AG04450 (cell line): ENCODE measurements at places on chromosomes 5 and 9.

- no peak for DNase-seq
These were observed 38.4 kb downstream of the NMUR2 start for GRCh38 chr5:152366716-152367115.

- no peak for DNase-seq
These were observed 424 bp downstream of the HNRNPA0 start for GRCh38 chr5:137753691-137754187.

DNA sequence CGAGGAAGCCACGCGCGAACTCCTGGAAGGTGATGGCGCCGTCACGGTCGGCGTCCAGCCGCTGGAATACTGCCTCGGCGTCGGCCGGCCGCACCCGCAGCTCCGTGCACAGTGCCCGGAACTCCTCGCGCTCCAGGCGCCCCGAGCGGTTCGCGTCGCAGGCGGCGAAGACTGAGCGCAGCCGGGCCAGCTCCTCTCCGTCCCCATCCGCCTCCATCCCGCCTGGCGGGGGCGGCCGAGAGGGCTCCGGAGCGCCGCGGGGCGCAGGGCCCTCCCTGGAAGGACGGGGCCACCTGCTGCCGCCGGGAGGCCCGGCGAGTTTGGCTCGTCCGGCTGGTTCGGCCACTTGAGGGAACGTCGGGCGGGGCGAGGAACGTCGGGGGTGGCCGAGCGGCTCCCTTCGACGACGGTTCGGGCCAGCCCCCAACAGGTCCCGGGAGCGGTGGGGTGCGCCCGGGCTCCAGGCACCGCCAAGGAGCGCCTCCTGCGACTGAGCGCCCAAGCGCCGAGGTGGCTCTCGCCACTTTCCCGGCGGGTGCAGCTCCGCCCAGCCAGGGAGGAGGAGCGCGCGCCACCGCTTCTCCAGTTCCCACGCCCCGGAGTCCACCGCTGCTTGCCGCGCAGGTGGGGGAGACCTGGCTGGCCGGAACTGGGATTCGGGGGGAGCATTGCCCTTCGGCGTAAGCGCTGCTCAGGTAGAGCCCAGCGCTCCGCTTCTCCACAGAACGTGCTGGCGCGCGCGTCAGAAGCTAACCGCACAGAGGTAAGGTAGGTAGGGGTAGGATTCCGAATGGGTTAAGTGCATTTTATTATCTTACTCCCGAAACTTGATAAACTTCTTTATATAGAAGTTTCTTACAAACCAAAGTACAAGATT is at the start of gene RASEF:
TSS of gene RASEF (minus strand) at position 492 of the 877 bp plus-strand sequence. CDS start at position 217, 275 bp downstream.
- no peak for DNase-seq

DNA sequence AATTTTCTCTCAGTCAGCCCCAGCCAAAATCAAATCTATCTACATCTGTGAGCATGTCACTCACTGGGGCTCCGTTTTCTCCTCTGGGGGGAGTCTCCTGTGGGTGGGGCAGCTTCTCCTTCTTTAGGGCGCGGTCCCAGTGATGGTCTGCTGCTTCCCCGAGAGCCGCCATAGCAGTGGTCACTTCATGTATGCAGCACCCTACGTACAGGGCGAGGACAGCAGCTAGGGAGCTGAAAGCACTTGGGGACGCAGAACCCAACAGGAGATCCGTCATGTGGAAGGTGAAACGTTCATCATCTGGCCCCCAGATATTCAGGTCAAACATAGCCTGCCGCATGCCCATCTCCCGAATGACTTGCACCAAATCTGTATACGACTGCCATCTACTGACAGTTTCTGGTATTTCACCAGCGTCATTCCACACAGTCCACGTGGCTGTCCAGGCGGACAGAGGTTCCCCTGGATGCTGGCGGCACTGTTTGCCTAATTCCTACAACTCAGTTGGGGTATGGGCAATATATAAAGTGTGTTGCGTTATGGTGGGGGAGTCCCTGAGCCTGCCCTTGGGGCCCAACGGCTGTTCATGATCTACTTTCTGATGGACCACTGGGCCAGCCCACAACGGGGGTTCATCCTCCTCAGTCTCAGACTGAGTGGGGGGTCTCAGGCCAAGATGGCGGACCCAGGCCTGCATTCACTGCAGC is 795.0 kb downstream of the EFNA5 start:
- DNase-seq: no peak

- DNase-seq: no peak
These were observed 3.4 kb downstream of the EPB41L4B start for GRCh38 chr9:109317311-109317978.

GRCh38 chr9:129675620-129676019 is 10.2 kb downstream of the PRRX2 start:
- no peak for DNase-seq

- DNase-seq: no peak
These were observed 439.5 kb downstream of the ACTL7B start for GRCh38 chr9:108416324-108416723.

DNA sequence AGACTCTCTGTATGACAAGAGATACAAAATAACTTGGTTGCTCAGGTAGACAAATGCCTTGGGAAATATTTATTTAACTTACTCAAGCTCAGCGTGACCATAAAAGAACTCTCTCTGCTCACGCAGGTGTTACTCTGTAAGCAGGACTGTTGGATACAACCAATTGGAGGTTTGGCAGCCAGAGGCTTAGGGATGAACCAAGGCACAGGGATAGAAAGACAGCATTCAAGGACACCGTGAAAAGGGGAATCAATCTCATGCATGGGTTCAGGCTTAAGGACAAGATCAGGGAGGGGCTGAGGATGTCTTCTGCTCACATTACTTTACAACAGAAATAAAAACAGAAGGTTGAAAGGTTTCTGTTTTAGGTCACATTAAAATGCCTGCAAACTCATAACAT is 389.0 kb upstream of the BRINP1 start:
- DNase-seq: no peak

- DNase-seq: no peak
These were observed 121.8 kb downstream of the ADAMTS12 start for GRCh38 chr5:33769968-33770367.

- no peak for DNase-seq
These were observed 3.1 kb upstream of the LRRC70 start for GRCh38 chr5:62575489-62575888.

GRCh38 chr5:76403766-76404222 is 709 bp downstream of the IQGAP2 start:
- DNase-seq: no peak

GRCh38 chr9:26399556-26399955 is 493.0 kb downstream of the CAAP1 start:
- no peak for DNase-seq

DNA sequence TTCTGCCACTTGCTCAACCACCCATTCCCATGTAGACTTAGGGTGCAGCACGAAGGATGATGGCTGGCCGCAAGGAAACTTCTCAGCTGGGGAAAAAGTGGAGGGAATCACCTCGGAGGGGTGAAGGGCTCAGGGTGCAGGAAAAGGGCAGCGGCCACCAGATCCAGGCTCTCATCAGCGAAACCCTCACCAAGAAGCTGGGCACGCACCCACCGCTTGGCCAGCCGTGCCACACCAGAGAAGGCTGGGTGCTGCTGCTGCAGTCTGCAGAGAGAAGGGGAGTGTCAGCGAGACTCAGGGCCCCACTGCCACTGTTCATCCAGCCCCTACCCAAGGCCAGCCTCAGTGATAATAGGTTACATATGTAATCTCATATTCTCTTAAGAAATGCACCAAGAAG is 8.6 kb downstream of the NOL6 start:
- DNase-seq: no peak

DNA sequence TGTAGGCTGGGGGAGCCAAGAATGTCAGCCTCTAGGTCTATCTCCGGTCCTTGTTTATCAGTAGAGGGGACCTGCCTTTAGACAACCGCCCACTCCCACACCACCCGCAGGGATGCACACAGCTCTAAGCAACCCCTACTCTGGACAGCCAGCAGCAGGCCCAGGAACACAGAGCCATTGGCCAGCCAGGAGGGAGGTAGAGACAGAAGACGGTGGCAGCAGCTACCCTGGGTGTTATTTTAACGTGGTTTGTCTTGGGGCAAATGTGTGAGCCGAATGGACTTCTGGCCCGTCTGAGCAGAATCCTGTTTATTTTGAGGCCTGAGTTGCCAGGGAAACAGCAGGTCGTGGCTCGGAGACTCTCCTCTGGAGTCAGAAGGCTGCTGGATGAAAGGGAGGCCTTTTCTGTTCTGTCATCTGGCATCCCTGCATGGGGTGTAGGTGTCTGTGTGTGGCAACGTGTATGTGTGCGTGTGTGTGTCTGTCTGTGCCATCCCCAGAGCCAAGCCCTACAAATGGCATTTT is 382 bp upstream of the FGF1 start:
- no peak for DNase-seq

- DNase-seq: no peak
These were observed 159.4 kb downstream of the FBN2 start for GRCh38 chr5:128378632-128379031.

GRCh38 chr5:38831909-38832308 is 13.9 kb upstream of the OSMR start:
- no peak for DNase-seq

DNA sequence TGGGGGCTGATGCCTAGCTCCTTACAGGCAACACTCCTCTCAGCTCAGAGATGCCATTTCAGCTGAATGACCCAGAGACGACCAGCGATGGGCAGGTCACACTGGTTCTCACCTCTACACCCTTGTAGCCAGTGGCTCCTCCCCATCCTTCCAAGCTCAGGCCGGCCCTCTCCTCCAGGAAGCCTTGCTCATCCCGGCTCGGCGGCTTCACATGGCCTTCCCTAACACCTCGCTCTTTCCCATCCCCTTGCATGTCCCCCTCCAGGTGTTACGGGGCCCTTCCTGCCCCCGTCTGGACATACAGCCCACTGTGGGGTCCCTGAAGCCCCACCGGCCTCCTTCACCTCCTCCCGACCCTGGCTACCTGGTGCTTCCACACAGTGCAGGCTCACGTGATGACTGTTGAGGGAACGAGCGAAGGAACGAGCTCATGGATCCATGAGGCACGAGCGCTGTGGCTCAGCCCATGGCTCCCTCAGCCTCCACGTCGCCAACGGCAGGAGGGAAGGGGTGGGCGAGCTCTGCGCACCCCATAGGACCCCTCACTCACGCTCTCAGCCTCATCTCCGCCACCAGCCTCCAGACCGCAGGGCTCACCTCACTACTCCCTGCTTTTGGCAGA is 45.7 kb downstream of the SARDH start:
- DNase-seq: no peak

DNA sequence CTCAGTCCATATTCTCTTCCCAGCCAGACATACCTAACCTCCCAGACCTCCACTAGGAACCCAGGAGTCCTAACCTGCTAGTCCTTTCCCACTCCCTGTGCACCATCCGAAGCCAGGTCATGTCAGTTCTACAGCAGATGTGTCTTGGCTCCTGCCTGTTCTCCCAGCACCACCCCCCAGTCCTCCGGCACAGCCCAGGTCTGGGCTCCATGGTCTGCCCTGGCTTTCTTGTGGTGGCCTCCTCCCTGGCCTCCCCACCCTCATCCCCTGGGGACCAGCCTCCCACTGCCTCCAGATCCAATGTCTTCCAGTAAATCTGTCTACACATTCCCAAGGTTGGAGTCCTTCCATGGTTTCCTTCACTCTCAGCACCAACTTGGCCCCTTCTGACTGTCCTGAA is 20.0 kb downstream of the KCNIP1 start:
- no peak for DNase-seq

GRCh38 chr9:94083384-94083783 is 880 bp upstream of the PTPDC1 start:
- no peak for DNase-seq

DNA sequence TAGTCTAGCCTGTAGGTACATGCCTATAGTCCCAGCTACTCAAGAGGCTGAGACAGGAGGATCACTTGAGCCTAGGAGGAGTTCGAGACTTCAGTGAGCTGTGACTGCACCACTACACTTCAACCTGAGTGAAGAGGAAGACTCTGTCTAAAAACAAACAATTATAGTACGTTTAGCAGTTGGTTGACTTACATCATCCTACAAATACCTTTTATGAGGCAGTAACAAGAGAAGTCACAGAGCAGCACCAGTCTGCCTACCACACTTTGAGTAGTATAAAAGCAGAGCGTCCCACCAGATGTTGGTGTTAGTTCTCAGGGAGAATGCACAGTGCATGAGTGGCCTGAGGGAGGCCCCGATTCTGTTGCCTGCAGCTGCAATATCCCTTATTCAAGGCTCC is 16.1 kb downstream of the ZFR start:
- DNase-seq: no peak

GRCh38 chr9:111986035-111986556 is 89.5 kb downstream of the UGCG start:
- no peak for DNase-seq

DNA sequence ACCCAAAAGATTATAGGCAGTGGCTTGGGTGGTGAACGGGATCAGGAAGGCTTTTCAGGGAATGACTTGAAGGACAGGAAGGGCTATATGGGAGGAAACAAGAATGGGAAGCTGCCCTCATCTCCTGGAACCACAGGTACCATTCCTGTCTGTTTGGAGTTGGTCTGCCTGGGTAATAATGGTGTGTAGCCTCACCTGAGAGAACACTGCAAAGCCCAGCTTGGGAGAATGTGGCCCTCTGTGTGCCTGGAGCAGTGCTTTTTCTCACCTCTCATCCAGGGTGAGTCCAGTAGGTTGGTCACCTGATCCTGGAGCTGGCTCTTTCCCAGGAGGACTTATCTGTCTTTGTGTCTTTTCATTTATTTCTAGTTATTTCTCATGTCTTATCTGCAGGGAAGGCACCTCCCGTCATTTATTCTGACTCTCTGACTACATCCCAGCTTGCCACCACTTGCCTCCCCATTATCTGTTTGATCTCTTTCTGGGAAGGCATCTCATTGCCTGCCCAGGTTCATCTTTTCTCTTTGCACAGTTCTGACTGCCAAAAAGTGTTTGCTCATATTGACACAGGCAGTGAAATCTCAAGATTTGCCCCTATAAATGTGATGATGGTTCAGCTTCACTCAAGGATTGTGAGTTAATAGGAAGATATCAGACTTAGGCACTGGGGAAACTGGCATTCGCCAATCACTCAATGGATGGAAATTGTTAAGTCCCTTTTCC is 22.5 kb upstream of the OR2S2 start:
- DNase-seq: no peak

GRCh38 chr9:118711843-118712242 is 657.4 kb downstream of the BRINP1 start:
- DNase-seq: no peak

- DNase-seq: no peak
These were observed 8.5 kb downstream of the CDX1 start for GRCh38 chr5:150175076-150175475.

DNA sequence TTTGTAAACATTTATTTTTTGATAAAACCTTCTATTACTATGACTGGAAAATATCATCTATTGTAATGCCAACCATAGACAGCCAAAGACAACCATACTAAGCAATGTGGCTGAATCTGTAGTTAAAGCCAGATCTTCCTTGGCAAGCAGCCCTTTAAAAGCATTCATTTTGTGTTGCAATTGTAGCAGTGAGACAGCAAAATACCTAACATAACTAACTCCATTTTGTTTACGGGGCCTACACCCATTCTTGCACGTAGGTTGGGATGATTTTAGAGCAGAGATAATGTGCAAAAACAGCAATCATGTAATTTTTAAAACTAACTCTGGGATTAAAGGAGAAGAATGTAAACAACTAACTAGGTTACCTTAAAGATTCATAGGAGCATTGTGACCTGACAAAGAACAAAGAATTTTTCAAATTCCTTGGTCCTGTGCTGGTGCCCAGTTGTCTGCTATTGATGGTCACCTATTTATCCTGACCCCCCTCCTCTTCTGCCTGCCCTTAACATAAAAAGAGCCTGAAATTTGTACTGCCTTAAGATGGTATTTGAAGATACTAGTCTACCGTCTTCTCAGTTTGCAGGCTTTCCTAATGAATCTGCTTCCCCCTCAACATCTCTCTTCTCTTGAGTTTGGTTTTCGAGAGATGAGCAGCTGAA is 10.6 kb downstream of the IFNA1 start:
- peak; percentile 6 for DNase-seq
